ENCODE measurements at places on chromosomes 16 and 17.
A peak's percentile ranks its signal among the peaks of the same experiment; 100 is the strongest.

DNA sequence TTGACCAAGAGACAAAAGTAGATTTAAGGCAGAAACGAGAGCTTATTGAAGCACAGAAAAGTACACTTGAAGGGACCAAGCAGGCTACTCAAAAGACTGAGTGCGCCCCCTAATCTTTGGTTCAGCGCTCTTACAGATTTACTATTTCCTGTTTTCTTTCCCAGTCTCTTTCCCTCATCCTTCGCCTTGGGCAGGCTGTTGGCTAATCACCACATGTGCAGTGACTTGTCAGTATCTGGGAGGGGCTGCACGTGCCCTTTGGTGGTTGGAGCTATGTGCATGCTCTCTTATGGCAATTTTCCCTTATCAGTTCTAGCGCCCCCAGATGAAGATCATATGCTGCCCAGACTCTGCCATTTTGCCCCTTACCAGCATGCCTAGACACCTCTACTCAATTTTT lies 35.4 kb upstream of the SHISA6 start:
- H3K4me1 ChIP-seq, result no peaks in the 10 kb centered on the region
- H3K4me3 ChIP-seq, result no peak overlapping the region
- no peaks in the 10 kb centered on the region for H3K36me3 ChIP-seq
- no peak for DNase-seq

- no peak overlapping the region for H3K4me3 ChIP-seq
- DNase-seq, result no peak
- no peaks in the 10 kb centered on the region for H3K36me3 ChIP-seq
Measured at GRCh38 chr17:50519141-50519834, 11.0 kb downstream of the MYCBPAP start.

DNA sequence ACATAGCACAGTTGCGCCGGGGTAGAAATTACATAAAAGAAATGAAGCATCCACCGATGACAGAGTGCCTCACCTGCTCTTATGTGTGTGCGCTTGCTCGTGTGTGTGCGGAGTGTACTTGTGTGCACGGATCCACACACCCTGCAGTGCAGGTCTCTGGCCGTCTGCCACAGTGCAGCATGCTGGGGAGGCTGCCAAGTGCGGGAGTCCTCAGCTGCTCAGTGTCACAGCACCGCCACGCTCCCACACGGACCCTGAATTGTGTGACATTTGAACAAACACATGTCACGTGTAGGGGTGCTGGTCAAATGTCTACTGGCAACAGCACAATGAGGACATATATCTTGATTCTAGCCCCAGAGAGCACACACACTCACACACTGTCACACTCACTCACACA lies 243.0 kb upstream of the MYOCD start:
- no peak overlapping the region for H3K4me3 ChIP-seq
- no peaks in the 10 kb centered on the region for H3K27me3 ChIP-seq
- no peak for DNase-seq
- H3K4me1 ChIP-seq, result no peaks in the 10 kb centered on the region

DNA sequence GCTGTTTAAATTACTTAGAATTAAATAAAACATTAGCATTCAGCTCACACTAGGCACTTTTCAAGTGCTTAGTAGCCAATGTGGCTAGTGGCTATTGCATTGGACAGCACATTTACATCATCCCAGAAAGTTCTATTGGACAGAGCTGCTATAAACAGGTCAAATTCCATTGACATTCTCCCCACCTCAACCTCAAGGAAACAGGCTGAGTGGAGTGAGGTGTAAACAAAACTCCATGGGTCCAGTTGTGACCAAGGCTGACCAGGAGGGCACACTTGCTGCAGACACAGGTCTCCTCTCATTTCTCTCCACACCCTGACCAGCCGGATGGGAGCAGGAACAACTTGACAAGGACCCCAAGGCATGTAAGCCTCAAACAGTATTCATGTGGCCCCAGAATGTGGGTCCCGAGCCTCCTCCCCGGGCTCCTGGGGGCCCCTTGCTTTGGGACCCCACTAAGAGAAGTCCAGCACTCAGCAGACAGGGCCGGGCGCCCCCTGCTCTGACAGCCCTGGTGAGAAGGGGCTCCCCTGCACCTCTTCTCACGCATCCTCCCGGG lies 488 bp downstream of the C17orf113 start:
- H3K4me1 ChIP-seq, result peaks cover 9% of the 10 kb centered on the region
- H3K4me3 ChIP-seq, result peak overlapping the region; percentile 68

- peaks cover 56% of the 10 kb centered on the region for H3K36me3 ChIP-seq
- peak overlapping the region; percentile 69 for H3K27ac ChIP-seq
- DNase-seq, result no peak
- no peak overlapping the region for H3K4me3 ChIP-seq
- H3K27me3 ChIP-seq, result no peaks in the 10 kb centered on the region
- peaks cover 40% of the 10 kb centered on the region for H3K4me1 ChIP-seq
Measured at GRCh38 chr16:70551788-70552187, 28.2 kb downstream of the SF3B3 start.

GRCh38 chr16:80466024-80466987 lies 74.5 kb upstream of the DYNLRB2 start:
- peaks cover 4% of the 10 kb centered on the region for H3K4me1 ChIP-seq
- H3K4me3 ChIP-seq, result no peak overlapping the region
- H3K27ac ChIP-seq, result no peak overlapping the region
- peaks cover 6% of the 10 kb centered on the region for H3K36me3 ChIP-seq

- H3K27me3 ChIP-seq, result no peaks in the 10 kb centered on the region
- peak overlapping the region; percentile 82 for H3K4me3 ChIP-seq
- DNase-seq, result no peak
- no peaks in the 10 kb centered on the region for H3K36me3 ChIP-seq
- H3K27ac ChIP-seq, result peak overlapping the region; percentile 84
Measured at GRCh38 chr17:28041844-28042656, 427 bp upstream of the NLK start.

DNA sequence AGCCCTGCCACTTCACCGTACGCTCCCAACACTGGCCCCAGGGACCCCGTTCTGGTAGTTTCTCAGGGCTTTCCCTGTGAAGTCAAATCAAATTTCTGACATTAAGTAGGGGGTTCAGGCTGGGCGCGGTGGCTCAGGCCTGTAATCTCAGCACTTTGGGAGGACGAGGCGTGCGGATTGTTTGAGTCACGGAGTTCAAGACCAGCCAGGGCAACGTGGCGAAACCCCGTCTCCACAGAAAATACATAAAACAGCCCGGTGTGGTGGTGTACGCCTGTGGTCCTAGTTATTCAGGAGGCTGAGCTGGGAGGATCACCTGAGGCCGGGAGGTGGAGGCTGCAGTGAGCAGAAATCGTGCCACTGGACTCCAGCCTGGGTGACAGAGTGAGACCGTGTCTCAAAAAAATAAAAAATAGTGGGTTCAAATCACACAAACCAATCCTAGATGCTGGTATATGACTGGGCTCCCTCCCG lies 632 bp downstream of the CYBC1 start:
- no peak for DNase-seq
- H3K4me1 ChIP-seq, result peaks cover 21% of the 10 kb centered on the region
- peak overlapping the region; percentile 81 for H3K4me3 ChIP-seq
- no peaks in the 10 kb centered on the region for H3K36me3 ChIP-seq

All from chondrocyte (in vitro differentiated cells).